ENCODE measurements at places on chromosomes 3 and 15. TPM values are rescaled to one million over a fixed set of nuclear protein-coding genes. Genes with fewer than 3 reads are reported as not detected.
A peak's percentile ranks its signal among the peaks of the same experiment; 100 is the strongest.

GRCh38 chr3:37745076-37745475, 116.6 kb upstream of the CTDSPL start:
- no peak for DNase-seq

GRCh38 chr15:64247906-64248541, 85.2 kb upstream of the PPIB start:
- no peak for DNase-seq

DNA sequence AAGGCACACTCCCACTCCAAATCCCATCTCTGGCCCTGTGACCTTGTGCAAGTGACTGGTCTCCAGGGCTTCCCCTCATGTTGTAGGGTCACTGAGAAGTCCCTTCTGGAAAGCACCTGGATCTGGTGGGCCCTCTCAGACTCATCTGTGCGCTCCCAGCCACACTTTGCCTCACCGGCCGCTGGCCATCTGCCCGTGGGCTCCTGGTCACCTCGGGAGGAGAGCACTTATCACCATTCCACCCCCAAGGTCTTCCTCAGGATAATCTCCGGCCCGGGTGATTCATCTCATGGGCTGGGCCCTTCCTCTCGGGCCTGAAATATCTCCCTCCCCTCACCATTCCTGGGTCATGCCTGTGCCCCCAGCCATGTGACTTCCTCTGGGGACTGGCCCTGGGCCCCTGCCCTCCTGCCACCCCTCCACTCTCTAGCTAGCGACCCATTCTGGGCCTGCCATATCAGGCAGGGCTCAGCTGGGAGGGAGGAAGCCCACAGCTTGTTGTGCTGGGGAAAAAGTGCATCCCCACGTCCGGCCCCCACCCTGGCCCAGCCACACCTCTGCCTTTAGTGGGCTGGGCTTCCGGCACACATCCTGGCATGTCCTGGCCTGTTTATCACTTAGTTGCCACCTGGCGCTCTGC, 10.6 kb upstream of the WNT7A start:
- DNase-seq: no peak

- no peak for DNase-seq
Measured at GRCh38 chr3:156033428-156033827, 87.0 kb upstream of the KCNAB1 start.

GRCh38 chr3:193744048-193744821, 151.2 kb downstream of the OPA1 start:
- no peak for DNase-seq

GRCh38 chr3:106327696-106328025, 458.8 kb upstream of the CBLB start:
- no peak for DNase-seq

DNA sequence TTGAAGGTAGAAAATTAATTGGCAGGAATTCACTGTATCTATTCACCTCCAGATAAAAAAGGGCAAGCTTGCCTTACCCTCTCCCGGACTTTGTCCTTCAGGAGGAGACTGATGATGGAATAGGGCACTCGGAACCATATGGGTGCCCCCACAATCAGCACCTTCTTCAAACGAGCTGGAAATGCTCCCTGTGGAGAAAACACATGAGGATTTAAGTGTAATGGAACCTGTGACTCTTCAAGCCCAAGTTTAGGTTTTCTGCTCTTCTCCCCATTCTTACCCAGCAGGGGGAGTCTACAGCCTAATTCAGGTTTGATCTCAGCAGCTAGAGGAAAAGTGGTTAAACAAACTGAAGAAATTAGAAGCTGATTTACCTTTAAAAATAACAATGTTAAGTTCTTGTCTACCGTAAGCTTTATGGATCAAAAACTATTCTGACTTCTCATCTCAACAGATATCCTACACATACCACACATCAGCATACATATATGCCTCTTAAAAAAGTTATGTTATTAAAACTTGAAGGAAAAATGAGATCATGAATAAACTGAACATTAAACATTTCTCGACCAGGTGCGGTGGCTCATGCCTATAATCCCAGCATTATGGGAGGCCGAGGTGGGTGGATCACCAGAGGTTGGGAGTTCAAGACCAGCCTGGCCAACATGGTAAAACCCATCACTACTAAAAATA, 57.5 kb upstream of the SIN3A start:
- no peak for DNase-seq

GRCh38 chr15:91335702-91336101, 235.6 kb downstream of the SV2B start:
- DNase-seq: no peak

DNA sequence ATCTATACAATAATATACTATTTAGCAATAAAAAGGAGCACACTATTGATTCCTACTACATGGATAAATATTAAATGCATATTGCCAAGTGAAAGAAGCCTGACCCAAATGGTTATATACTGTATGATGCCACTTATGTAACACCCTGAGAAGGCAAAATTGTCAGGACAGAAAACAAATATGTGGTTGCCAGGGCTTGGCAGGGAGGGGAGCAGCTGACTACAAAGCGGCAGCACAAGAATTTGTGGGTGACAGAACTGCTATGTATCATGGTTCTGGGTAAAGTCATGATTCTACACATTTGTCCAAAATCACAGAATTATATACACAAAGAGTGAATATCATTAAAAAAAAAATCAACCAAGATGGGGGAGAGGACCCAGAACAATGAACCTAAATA, 22.5 kb downstream of the TBC1D2B start:
- no peak for DNase-seq

DNA sequence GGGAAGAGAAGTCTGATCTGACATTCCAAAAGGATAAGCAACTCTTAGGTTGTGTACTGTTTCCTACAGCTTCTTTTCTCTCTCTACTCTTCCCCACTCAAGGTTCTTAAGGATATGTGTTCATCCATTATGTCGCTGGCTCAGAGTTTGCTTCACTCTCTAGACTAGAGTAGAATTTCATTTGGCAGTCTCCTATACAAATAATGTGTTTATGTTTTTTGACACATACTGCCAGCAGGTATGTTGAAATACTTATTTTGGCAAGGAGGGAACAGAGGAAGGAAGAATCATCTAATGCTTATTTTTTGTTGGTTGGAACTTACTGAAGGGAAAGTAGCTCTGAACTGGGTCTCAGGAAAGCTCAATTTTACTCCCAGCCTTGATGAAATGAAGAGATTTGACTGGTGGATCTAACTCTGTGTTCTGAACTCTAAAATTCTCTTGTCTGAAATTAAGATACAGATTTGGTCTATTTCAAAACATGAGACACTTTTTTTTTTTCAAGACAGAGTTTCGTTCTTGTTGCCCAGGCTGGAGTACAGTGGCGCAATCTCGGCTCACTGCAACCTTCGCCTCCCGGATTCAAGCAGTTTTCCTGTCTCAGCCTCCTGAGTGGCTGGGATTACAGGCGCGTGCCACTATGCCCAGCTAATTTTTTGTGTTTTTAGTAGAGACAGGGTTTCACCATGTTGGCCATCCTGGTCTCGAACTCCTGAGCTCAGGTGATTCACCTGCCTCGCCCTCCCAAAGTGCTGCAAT, 7.6 kb upstream of the EMC3 start:
- DNase-seq: no peak

DNA sequence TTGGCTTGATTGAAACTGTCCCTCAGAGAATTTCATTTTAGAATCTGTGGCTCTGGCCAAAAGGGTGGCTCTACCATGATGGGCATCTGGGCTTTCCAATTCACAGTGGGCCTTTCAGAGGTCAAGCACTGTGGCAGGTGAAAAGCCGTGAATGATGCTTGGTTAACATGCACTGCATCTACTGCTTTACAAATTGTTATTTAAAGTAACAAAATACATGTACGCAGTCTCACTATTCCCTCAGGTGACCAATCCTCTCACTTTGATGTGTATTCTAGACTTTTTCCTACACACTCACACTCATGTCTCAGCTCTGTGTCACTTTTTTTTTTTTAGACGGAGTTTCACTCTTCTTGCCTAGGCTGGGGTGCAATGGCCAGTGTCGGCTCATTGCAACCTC, 70.5 kb downstream of the MGLL start:
- DNase-seq: no peak

DNA sequence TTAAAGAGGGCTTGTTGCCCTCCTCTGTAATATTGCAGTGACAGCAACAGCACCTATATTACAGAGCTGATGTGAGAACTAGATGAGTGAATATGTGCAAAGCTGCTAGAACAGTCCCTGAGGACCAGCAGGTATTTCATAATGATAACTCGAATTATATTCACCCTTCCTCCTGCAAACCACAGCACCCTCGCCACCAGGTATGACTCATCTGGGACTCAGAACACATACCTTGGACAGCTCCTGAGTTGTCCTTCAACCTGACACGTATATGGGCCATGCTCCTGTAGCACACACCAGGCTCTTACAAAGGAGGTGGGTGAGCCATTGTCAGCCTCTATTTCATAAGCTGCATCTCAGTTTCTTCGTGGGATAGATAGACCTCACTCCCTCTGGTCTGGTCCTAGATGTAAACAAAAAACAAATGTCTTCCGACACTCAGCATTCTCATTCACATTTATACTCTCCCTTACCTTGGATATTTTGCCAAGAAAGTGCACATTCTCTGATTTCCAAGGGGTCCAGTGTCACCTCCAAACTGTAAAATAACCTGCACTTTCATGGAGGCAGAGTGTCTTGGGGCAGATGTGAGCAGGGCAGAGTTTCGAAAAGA, 124.5 kb downstream of the TLE3 start:
- no peak for DNase-seq

DNA sequence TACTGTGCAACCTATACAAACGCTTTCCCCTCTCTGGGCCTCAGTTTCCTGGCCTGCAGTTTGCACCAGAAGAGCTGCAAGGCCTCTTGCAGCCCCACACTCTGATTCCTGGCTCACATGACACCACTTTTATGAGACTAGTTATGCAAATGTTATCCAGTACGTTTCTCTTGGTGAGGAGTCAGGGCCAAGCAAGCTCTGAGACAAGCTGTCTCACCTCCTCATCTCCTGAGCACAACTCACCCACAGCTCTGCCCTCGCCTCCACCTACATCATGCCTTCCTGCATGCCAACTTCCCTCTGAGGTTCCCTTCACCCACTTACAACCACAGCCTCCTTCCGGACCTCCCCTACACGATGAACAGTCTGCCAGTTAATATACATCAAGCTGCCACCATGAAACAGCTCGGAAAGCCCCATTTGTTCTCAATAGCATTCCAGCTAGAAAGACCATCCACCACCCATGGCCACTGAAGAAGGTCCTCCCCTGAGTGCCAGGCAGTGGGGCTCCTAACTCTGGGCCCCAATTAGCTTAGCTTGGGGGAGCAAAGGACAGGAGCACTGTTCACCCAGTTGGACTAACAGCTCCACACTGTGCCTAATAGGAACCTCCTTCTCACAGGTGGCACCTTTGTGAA, 25.0 kb downstream of the CRYGS start:
- peak; percentile 87 for DNase-seq

DNA sequence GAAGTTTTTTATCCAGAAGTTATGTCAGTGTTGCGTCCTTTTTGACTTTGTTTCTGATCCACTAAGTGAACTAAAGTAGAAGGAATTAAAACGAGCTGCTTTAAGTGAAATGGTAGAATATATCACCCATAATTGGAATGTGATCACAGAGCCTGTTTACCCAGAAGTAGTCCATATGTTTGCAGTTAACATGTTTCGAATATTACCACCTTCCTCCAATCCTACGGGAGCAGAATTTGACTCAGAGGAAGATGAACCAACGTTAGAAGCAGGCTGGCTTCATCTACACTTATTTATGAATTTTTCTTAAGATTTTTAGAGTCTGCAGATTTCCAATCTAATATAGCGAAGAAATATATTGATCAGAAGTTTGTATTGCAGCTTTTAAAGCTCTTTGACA, 57.6 kb downstream of the DNAH1 start:
- no peak for DNase-seq

GRCh38 chr3:194235160-194235559, 99.2 kb downstream of the HES1 start:
- DNase-seq: no peak

DNA sequence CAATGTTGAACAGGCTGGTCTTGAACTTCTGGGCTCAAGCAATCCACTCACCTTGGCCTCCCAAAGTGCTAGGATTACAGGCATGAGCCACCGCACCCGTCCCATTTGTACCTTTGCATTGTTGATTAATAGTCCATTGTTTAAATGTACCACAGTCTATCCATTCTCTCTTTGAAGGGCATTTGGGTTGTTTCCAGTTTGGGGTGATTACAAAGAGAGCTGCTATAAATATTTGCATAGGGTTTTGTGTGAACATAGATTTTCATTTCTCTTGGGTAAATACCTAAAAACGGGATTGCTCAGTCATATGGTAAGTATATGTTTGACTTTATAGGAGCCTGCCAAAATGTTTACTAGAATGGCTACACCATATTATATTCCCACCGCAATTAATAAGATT, 13.7 kb upstream of the PTPRG start:
- DNase-seq: no peak

DNA sequence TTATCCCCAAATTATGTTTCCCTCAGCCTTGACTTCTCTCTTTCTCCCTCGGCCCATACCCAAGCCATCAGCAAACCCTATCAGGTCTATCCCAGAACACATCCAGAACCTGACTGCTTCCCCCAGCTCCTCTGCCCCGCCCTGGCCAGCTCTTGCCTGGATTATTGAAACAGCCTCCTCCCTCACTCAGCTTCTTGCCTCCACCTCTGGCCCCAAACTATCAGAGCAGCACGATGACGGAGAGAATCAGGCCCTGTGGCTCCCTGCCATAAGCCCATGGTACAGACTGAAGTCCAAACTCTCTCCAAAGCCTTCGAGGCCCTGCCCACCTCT, 105.3 kb upstream of the LINGO1 start:
- DNase-seq: no peak

DNA sequence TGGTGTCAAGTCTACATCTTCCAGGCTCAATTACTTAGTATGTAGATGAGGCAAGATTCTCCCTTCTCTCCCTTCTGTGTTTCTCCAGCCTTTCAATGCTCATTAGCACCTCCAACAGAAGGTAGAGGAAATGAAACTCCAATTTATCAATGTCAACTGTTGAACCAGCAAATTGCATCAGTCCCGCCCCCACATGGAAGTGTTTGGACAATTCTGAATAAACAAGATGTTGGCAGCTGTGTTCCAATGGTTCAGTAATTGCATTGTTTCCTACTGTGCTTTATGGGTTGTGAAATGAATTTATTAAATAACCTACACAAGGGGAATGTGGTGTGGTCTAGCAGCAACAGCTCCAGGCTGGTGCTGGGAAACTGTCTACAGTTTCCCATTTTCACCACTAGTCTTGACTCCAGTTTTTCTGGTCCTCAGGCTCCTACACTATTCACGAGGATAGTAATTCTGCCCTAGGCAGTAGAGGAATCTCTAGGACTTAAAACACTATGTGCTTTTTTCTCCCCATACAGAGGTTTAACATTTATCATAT, 91.9 kb downstream of the MB21D2 start:
- no peak for DNase-seq

Gene EIF2A
- total RNA-seq: 158 TPM

Gene SLC28A1
- total RNA-seq: not detected

Gene PLA2G4E
- not detected for total RNA-seq

Gene ZNF662
- total RNA-seq: not detected

Gene ZNF660
- 0.23 TPM for total RNA-seq

Gene MKRN2OS
- total RNA-seq: not detected
